ENCODE measurements at places on chromosomes 16 and 17.

GRCh38 chr16:81900456-81900855 is 110.8 kb downstream of the SDR42E1 start:
- no peak for DNase-seq

DNA sequence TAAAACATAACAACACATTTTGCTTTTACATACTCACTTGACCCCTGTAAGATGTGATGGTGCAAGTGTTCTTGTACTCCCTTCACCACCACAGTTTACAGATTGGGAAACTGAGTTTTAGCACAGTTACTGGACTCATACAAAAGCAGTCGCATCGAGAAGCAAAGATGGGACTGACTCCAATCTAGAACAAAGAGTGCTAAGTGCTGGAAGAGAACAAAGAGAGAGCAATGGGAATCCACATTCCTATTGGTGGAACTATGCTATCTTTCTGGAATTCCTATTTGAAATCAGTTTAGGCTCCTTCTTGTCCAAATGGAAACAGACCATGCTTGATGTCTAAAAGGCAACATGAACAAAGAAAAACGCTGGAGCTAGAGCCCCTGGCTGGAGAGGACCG is 9.1 kb downstream of the TOM1L2 start:
- DNase-seq, result no peak

DNA sequence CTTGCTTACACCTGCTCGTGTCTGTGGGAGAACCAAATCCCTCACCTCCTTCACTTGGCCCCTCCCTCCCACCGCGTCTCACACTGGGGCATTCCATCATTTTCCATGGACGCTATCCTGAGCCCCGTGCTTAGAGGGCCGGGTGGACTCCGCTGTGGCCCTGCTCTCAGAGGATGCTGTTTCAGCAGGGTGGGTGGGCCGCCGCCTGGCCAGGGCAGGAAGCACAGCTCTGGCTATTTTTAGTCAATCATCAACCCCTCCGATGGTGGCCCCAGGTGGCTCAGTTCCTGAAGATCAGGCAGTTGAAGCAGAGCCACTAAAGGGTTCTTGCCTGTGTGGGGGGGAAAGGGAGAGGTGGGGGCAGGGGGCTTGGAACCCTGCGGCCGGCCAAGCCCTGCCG is 230.3 kb downstream of the ENGASE start:
- no peak for DNase-seq

DNA sequence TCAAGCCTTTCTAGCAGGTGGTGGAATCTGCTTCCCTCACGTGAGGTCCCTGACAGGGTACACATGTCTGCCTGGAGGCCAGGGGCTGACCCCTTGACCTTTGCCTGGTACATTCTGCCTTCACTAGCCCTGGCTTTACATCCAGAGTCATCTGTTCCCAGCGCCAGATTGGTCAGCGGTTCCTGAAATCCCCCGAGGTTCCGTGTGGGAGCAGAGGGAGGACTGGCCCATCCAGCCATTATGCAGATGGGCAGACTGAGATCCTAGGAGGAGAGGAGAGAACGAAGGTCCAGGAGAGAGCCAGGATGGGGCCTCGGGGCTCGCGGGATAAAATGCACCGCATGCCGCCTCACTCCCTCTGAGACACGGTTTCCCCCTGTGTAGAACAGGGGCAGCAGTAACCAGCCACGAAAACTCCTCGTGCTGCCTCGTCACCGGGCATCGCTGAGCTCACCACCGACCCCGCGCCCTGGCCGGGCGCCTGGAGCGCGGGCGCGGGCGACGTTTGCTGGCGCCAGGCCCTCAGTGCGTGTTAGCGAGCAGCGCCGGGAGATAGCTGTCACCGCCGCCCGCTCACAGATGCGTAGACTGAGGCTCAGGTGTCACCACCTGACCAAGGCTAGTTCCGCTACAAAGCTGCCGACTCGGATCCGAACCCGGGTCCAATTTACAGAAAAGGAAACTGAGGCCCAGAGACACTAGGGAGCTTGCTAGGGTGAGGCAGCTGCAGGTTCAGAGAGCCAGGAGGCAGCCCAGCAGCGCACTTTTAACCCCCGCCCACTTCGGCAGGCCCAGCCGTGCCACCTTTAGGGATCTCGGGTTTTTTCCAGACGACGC is 811 bp upstream of the MAP2K3 start:
- DNase-seq, result no peak

DNA sequence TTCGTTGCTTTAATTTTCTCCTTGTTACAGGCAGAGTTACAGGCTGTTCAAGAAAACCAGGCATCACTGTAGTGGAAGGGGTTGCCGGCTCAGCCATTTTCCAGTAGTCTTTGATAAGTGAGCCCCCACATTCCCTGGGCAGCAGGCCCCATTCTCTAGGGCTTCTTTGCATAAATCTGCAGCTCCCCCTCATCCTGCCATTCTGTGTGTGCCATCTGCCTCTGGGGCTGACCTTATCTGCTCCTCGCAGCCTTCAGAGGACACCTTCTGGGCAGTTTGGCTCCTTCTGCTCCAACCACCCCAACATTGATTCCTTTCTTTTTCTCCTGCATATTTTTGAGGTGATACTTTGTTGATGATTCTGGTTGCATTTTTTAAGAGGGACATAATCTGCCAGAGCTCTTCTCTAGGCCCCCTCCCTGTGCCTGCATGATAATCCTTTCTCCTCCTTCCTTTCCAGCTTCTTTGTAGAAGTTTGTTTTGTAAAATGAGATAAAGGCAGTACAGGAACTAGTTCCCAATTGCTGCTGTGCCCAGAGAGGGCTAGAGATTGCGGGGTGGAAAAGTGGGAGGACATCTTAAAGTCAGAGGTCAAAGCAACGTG is 17.1 kb downstream of the RND2 start:
- DNase-seq, result no peak

- no peak for DNase-seq
Observed at GRCh38 chr17:36653374-36653773, 52.0 kb downstream of the MRM1 start.

DNA sequence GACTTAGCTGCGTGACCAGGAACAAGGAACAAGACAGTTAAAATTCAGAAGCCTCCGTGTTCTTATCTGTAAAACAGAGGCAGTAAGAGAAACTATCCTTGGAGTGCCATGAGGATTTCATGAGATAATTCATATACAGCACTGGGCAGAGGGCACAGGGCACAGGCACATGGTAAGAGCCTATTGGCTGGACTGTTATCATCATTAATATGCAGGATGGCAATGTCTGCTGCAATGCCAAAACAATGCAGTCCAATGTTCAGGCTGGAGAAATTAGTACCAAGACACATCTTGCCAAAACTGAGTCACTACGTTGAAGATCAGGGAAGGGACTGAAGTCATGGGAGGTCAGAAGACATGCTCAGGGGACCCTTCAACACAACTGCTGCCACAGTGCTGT is 13.6 kb downstream of the CDRT4 start:
- DNase-seq, result no peak

- no peak for DNase-seq
Observed at GRCh38 chr16:47944589-47944988, 211.2 kb downstream of the ABCC12 start.

DNA sequence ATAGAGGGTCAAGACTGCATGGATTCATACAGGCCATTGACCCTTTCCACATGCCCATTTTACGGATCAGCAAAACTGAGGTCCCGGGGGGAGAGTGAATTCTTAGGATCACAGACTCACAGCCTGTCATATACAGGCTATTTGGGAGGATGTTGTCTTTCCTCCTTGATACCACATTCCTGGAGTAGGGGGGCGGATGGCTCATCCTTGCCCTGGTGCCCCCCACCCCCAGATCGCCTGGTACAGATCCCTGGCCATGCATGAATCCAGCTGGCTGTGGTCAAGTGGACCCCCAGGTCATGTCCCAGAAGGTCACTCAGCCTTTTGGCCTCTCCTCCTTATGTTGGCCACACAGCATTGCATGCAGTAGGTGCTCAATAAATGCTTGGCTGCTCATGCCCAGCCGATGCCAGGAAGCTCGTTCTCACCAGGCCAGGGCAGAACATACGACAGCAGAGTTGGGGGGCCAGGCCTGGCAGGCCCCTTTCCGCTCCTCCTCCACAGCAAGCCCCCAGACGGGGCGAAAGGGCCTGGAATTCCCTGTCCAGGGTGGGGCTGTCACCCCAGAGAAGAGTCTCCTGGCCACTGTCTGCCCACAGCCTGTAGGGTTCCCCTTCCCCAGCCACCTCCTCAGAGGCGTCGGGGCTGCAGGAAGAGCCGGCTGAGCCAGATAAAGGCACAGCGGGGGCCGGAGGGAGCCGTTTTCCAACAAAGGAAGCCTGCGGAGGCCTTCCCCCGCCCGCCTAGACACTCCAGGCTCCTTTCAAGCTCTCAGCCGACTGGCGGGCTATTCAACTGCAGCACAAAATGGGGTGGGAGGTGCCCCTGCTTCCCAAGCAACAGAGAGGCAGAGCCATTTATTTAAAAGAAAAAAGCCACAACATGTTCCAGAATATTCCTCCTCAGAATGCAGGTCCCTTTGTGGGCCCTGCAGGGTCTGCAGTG is 215.7 kb upstream of the CIBAR2 start:
- no peak for DNase-seq

- DNase-seq, result no peak
Observed at GRCh38 chr17:72470121-72470705, 349.4 kb downstream of the SOX9 start.

DNA sequence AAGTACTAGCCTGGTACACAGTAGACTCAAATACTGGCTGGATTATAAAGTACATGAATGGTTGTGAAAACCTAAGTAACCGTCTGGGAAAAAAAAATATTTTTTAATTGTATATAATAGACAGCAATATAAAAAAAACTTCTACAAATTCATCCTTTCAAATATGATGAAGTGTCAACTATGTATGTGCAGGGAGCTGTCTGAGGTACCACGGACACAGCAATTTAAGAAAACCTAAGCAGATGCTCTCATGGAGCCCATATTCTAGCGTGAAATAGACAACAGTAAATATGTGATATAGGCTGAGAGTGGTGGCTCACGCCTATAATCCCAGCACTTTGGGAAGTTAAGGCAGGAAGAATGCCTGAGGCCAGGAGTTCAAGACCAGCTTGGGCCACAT is 104.6 kb downstream of the TTC19 start:
- no peak for DNase-seq

DNA sequence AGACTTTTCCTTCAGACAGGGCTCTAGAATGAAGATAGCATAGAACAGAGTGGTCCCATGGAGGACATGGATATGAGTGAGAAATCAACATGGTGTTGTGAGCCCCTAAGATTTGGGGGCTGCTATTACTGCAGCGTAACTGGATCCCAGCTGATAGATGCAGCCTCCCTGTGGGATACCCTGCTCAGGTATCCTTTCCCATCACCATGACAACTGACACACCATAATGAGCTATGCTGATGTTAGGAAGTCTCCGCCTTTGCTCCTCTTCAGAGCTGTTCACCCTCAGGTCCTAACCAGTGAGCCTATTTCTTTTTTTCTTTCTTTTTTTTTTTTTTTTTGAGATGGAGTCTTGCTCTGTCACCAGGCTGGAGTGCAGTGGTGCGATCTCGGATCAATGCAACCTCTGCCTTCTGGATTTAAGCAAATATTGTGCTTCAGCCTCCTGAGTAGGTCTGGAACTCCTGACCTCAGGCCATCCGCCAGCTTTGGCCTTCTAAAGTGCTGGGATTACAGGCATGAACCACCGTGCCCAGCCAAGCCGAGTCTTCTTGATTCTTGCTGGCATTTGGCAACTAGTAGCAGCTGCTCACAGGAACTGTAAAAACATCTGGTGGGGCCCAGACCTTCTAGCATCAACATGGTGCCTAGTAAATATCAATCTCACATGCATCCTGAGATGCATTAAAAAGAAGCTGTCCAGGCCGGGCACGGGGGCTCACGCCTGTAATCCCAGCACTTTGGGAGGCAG is 17.1 kb downstream of the STX4 start:
- DNase-seq, result no peak

DNA sequence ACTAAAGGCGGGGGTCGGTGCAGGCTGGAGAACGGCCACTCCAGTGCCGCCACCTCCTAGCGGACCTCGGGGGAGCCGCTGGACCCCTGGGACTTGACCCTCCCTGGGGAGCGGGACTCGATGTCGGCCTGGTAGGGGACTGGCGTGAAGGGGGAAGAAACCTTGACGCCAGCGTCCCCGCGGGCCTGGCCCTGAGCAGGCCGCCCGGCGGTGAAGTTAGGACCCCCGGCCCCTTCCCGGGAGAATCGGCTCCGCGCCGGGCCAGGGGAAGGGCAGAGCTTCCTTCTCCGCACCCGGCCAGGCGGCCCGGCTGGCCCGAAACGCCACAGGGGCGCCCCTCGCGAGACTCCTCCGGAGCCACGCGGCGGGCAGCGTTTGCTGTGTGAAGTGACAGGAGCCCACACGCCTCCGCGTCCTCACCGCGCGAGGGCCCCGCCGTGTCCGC is 389 bp downstream of the DUS1L start:
- no peak for DNase-seq

- no peak for DNase-seq
Observed at GRCh38 chr16:78311831-78312230, 212.4 kb downstream of the WWOX start.

- DNase-seq, result no peak
Observed at GRCh38 chr16:2814551-2815298, 2.3 kb upstream of the PRSS21 start.

DNA sequence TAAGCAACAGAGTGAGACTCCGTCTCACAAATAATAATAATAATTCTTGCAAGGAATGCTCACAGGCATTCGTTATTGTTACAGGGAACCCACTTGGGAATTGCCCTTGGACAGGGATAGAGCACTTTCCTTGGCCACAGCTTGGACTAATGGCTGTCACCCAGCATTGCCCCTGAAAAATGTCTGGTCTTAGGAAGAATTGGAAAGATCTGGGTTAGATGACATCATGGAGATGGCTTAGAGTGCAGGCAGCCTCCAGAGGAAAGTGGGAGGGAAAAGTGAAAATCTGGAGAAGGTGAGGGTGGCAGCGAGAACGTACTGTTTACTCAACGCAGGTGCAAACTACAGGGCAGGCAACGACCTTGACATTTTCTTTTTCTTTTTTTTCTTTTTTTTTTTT is 59.3 kb upstream of the MRTFB start:
- DNase-seq, result no peak
